Right renal pelvis (tissue), 4 donors: ENCODE measurements at places on chromosomes 1 and 21. TPM values are rescaled to one million over a fixed set of nuclear protein-coding genes. Genes with fewer than 3 reads are reported as not detected.

The STK40 gene
- 45.2 TPM for polyA plus RNA-seq

The LRRC71 gene
- polyA plus RNA-seq = 0.32 TPM

The FAM72C gene
- 0.74 TPM for polyA plus RNA-seq

The PLA2G2F gene
- 0.08 TPM for polyA plus RNA-seq

The TIE1 gene
- polyA plus RNA-seq = 59.0 TPM

The FAM72B gene
- polyA plus RNA-seq = 4.1 TPM

The RXFP4 gene
- 0.21 TPM for polyA plus RNA-seq

The HHAT gene
- polyA plus RNA-seq = 12.2 TPM

The PLPPR4 gene
- 1.4 TPM for polyA plus RNA-seq

The TAL1 gene
- 4.6 TPM for polyA plus RNA-seq

The S100A12 gene
- 2.3 TPM for polyA plus RNA-seq

The AGMAT gene
- 24.8 TPM for polyA plus RNA-seq

The FAM177B gene
- polyA plus RNA-seq = 0.15 TPM

The F5 gene
- polyA plus RNA-seq = 2.8 TPM

The ADGRL4 gene
- 28.2 TPM for polyA plus RNA-seq

The BROX gene
- polyA plus RNA-seq = 34.4 TPM

The KRTAP7-1 gene
- not detected for polyA plus RNA-seq

The FCRL1 gene
- not detected for polyA plus RNA-seq

The LY9 gene
- not detected for polyA plus RNA-seq

The GPBP1L1 gene
- polyA plus RNA-seq = 89.8 TPM

The ACTA1 gene
- polyA plus RNA-seq = 1.2 TPM

The FBXO44 gene
- 16.0 TPM for polyA plus RNA-seq

The GUCA2B gene
- polyA plus RNA-seq = not detected

The OR2L3 gene
- polyA plus RNA-seq = not detected

The ST6GALNAC3 gene
- 101 TPM for polyA plus RNA-seq

The SH2D1B gene
- polyA plus RNA-seq = 0.14 TPM

The DMBX1 gene
- 0.01 TPM for polyA plus RNA-seq

The AIRE gene
- polyA plus RNA-seq = 0.32 TPM

The ANP32E gene
- 101 TPM for polyA plus RNA-seq

The GBP5 gene
- 0.61 TPM for polyA plus RNA-seq

The RPE65 gene
- 0.11 TPM for polyA plus RNA-seq

The GBP6 gene
- polyA plus RNA-seq = not detected
